ENCODE measurements at places on chromosomes 5 and 9. TPM values are rescaled to one million over a fixed set of nuclear protein-coding genes. Genes with fewer than 3 reads are reported as not detected.

PHAX gene
- polyA plus RNA-seq: 90.2 TPM

CYFIP2 gene
- polyA plus RNA-seq: 18.6 TPM

C9orf57 gene
- not detected for polyA plus RNA-seq

FAM153A gene
- polyA plus RNA-seq: not detected

FCN2 gene
- polyA plus RNA-seq: not detected

LCP2 gene
- not detected for polyA plus RNA-seq

DNA sequence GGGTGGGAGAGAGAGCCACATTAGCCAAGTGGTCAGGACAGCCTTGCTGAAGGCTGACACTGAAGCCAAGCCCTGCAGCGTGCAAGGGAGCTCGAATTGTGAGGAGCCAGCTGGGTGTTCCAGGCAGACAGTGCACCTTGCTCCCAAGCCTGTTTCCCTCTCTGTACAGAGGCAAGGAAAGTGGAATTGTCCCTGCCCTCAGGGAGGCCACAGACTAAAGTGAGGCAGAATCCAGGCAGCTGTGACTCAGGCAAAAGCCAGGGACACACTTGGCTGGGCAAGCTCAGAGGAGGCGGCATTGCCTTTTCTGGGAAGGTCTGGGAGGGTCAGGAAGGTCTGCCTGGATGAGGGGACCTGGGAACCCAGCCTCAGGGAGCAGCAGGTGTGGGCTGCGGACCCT is 50.2 kb upstream of the LMX1B start:
- no peak for DNase-seq

DNA sequence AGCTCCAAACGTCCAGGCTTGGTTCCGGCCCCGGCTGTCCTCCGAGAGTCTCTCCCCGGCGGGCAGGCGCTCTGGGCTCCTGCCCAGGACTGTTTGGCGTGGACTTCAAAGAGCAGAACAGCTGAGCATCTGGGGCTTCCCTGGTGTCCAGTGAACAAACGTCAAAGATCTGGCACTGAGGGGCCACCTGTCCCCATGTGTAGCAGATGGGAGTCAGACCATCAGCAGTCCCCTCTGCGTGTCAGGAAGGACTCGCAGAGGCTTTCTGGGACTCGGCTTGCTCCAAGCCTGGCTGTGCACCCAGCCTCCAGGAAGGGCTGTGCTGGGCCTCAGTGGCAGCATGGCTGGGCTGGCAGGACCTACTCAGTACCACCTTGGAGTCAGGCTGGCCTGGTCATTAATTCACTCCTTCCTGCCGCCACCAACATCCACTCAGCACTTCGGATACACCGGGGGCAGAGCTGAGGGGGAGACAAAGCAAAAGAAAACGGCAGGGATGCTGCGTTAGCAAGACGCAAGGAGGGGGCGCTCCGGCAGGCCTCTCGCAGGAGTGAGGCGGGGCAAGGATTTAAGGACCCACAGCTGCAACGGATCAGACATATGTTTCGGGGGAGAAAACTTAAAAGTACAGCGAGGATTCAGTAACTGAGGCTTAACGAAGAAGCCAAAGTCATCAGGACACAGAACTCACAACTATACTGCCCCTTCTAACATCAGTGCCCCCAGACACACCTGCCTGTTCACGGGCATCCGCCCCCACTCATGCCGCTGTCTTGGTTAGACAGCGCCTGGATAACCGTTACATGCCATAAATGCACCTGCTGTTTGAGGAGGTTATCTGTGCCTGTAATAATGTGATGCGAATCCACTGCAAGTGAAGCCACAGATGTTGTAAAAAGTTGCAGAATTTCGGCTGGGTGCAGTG is 164.5 kb upstream of the PHYKPL start:
- no peak for DNase-seq

- DNase-seq: no peak
Observed at GRCh38 chr5:13910201-13910600, 34.3 kb downstream of the DNAH5 start.

DNA sequence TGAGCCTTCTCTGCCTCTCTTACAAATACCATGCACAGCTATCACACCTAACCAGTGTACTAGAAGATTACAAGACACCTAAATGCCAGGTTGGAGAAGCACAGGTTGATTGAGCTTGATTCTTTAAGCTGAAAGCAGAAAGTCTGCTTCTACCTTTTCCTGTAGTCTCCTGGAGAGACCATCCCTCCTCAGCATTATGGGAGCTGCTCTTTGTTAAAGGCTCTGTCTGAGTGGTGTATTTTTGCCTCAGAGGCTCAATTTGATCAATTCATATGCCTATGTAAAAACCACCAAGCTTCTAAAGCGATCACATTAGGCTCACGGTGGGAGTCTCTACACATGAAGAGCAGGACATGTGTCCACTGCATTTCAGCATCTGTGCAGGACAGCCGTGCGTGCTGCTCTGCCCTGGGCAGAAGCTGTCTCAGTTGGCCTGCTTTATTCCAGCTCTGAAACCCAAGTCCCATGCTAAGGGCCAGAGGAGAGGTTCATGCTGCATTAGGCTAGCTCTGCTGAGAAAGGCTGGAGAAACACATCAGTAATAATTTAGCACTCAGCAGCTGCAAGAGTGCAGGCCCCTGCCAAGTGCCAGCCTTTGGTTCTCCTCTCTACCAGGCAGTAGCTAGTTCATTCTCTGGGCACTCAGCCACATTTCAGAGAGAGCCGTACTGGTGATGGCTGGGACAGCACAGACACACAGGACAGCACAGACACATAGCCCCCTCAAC is 41.7 kb downstream of the TMEM167A start:
- no peak for DNase-seq

GRCh38 chr5:173750538-173751265 is 134.3 kb upstream of the BOD1 start:
- no peak for DNase-seq

DNA sequence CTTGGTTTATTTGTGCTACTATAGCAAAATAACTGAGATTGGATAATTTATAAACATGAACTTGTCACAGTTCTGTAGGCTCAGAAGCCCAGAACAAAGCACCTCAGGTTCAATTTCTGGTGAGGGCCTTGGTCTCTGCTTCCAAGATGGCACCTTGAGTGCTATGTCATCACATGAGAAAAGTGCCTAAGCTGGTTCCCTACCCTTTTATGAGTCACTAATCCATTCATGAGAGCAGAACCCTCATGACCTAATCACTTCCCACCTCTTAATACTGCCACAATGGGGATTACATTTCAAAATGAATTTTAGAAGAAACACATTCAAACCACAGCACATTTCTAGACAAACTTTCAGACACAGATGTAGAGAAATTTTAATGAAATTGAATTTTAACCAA is 98.2 kb upstream of the PRSS3 start:
- DNase-seq: no peak

DNA sequence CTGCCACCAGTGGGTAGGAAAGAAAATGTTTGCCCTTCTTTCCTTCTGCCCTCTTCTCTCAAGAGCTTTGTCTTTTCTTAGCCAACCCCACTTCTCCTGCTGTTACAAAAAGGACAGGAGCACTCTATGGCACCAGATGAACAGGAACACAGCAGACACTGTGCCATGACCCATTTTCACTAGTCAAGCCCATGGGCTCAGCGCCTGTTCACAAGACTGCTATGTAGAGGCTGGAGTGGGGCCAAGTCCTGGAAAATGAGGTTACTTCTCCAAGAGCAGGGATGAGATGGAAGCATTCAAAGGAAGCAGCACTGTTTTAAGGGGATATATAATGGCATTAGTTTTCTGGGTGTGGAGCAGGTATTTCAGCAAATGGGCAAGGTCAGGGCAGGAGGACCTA is 46.8 kb upstream of the GRAMD2B start:
- no peak for DNase-seq
